Muscle of arm (tissue), 14 donors: ENCODE measurements at places on chromosomes 12 and 14.

- DNase-seq, result no peak
These were observed 79.0 kb downstream of the ASCL4 start for GRCh38 chr12:107853479-107853878.

GRCh38 chr14:31884238-31884637 lies 192.9 kb upstream of the ARHGAP5 start:
- DNase-seq, result no peak

- DNase-seq, result no peak
These were observed 86.2 kb upstream of the SSTR1 start for GRCh38 chr14:38121320-38122020.

DNA sequence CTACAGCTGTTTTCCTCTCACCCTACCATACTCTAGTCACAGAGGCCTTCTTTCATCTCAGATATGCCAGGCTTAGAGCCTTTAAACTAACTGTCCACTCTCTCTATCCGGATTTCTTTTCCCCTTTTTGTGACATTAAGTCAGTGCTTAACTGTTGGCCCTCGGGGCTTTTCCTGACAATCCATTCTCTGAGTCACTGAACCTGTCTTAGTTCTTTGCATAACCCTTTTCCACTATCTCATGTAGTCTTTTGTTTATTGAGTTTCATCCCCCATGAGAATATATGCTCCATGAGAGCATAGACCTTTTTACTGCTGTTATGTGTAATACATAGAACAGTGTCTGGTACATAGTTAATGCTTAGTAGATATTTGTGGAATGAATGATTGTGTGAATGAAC lies 68.7 kb downstream of the PLEKHA5 start:
- DNase-seq, result no peak

DNA sequence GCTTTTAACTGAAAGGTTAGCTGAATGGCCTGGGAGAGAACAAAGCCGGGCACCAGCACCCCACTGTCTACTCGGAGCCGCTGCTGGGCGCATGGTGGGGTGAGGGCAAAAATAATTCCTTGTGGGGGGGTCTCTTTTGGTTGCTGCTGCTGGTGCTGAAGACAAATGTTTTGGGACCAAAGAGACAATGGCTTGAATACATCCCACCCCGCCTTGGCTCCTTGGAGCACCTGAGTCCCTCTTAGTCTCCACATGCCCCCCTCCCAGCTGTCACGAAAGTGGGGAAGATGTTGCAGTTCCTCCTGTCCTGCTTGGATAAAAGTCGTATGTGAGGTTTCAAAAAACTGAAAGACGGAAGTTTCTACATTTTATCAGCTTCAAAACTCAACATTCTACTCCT lies 85.0 kb downstream of the PIWIL1 start:
- DNase-seq, result no peak
